ENCODE measurements at places on chromosomes 5 and 9. TPM values are rescaled to one million over a fixed set of nuclear protein-coding genes. Genes with fewer than 3 reads are reported as not detected.

DNA sequence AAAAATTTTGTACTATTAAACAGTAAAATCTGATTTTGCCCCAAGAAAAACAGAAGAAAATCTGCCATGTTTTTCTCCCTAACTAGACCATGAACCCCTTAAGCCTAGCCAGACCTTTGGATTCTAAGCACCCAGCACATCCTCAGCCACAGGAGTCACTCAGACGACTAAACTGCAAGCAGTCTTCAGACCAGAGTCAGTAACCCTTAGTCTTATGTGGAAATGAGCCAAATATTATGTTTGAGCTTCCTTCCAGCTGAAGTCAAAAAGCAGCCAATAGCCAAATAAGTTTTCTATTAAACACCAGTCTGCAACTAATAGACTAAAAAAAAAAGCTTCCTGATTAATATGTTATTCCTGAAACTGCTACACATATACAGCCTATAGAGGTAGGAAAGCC, 47.4 kb downstream of the GOLPH3 start:
- no peak for DNase-seq

FIBCD1 gene
- polyA plus RNA-seq, result not detected

GRCh38 chr9:124342776-124343485, 72.3 kb downstream of the PSMB7 start:
- DNase-seq, result peak; percentile 62

- no peak for DNase-seq
These were observed 998.9 kb upstream of the CDH6 start for GRCh38 chr5:30194595-30194994.

CSF1R gene
- 5.1 TPM for polyA plus RNA-seq

GRCh38 chr9:98667005-98667640, 41.6 kb downstream of the GABBR2 start:
- DNase-seq, result no peak

- no peak for DNase-seq
These were observed 415.4 kb upstream of the SEMA6A start for GRCh38 chr5:116989995-116990394.

GRCh38 chr5:143033535-143034250, 263.5 kb downstream of the ARHGAP26 start:
- no peak for DNase-seq

- no peak for DNase-seq
These were observed 11.4 kb upstream of the ADAMTS16 start for GRCh38 chr5:5128766-5129165.

GRCh38 chr5:171840066-171840465, 54.4 kb downstream of the SMIM23 start:
- no peak for DNase-seq

SELENOP gene
- 2,543 TPM for polyA plus RNA-seq

DNA sequence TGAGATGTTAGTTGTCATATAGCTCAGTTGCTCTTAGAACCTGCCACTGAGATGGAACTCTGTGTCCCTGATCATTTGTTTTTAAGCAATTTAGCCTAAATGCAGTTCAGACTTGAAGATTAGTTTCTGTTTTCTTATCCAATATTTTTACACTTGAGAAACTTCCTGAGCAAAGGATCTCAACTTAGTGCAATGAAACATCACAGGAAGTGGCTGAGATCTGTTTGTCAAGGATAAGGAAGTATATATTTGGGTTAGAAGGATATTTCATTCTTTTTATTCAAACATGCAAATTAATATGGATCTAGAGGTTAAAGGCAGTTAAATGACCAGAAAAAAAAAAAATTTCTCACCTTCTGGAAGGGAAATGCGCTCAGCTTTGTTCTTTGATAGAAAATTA, 19.7 kb upstream of the F2R start:
- DNase-seq, result no peak

GRCh38 chr5:168263121-168263520, 28.3 kb upstream of the WWC1 start:
- DNase-seq, result no peak

DNA sequence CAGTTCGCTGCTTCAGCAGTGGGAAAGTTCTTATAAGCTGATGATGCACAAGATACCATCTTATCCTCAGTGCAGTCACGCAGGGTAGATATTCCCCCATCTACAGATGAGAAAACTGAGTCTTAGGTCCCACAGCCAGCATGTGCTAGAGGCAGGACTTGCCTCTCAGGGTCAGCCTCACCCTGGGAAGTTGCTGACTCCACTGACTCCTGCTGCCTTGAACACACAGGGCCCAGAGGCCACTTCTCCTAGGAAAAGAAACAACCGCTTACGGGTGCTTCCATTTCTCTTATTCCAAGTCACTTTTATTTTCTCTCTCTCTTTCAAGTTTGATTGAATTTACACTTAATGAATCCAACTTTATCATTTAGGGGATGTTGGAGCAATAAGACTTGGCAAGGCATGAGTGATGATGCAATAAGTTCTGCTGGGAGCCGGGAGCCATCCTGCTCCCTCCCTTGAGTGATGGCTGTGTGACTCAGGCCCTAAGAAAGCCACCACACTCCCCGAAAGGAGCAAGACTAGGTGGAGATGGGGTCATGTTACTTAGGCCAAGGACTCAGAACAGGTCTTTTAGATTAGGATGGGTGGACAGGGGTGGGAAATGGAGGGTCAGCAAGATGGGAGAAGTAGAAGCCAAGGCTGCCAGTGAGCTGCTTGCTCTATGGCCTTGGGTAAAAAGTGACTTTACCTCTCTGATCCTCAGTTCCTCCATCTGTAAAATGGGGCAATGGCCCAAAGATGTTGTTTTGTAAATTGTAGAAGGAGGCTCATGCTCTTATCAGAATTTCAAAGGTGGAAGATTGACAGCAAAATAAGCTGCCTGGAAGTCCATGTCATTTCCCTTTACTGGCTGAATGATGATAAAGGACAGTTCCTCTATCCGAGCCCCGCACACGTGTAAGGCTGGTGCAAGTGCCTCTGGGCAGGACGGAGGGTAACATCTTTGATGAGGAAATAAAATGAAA, 67.4 kb upstream of the ZNF618 start:
- DNase-seq, result peak; percentile 32

DNA sequence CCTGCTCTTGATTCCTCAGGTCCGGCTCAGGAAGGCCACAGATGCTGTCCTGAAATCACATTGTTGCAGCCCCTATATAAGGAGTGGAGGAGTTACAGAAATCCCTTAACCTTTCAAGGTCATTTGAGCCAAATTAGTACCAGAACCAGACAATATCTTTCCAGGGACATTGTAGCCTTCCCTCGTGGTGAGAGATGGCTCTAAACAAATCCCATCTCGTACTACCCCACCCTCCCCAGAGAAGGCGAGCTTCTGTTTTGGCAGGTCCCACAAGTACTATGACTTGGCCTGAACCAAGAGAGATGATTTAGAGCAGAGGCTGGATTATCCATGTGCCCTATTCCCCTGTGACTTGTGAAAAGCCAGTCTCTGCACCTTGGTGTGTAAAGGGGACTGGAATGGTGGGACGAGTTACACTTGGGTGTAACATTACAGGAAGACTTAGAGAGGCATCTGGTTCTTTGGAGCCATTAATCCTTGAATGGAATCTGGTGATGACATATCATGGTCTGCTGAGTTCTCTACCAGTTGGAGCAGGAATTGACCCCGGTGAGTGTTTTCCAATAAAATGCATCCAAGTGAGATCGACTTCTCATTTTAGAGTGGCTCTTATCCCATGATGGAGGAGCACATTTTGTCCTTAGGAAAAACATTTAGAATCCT, at the start of gene FAM240B:
FAM240B (minus strand) TSS at position 51 of the 663 bp plus-strand sequence. CDS start 16,134 bp downstream, outside the sequence.
- no peak for DNase-seq

DNA sequence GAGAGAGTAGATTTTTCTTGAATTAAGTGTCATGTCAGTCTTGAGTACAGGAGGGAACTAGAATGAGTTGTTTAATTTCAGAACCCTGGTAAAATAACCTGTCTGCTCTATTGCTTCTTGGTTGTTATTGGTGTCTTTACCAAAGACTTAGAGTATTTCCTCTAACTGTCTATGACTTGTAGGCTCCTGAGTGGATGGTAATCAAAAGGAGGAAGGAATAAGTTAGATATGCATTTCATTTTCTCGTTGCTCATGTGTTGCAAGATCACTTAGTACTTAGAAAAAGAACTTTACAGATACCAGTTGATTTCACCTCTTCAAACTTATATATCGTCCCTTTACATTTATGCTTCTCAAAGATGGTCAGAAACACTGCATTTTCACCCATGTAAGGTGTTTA, 31.1 kb downstream of the UHRF2 start:
- DNase-seq, result no peak

RGS7BP gene
- polyA plus RNA-seq, result not detected

DNA sequence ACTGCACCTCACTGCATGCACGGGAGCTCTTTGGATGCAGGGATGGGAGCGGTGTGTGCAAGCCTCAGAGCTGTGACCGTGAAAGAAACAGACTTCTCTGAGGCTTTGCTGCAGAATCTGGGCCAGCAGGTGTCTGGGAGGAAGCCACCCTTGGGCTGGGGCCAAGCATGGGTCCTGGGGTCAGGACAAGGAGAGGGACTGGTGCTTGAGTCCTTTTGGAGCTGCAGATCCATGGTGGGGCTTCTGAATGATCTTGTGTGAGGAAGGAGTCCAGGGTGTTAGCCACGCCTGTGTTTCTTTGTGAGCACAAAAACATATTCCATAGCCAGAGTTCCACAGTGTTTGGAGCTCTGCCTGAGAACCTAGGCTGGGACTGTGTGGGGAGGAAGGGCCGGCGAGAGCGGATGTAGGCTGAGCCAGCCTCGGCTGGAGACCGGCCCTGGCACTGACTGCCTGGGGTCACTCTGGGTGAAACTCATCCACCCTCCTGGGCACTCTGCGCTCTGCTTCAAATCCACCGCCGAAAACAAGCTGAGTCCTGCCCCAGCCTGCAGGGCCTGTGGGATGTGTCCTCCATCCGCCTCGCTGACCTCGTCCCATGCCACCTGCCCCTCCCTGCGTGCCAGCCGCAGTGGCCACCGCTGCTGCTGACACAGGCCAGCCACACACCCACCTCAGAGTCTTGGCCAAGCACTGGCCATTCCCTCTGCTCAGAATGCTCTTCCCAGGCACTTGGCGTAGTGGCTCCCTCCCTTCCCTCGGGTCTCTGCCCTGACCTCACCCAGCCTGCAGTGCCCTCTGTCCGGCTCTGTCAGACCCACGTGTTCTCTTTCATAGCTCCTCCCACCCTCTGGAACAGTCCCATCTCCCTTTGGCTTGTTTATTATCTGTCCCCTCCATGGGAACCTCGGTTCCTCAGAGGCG, 26.7 kb downstream of the ERGIC1 start:
- DNase-seq, result no peak

- no peak for DNase-seq
These were observed 88.8 kb downstream of the FER start for GRCh38 chr5:108836492-108836891.

EPB41L4A gene
- polyA plus RNA-seq, result 9.5 TPM

DNA sequence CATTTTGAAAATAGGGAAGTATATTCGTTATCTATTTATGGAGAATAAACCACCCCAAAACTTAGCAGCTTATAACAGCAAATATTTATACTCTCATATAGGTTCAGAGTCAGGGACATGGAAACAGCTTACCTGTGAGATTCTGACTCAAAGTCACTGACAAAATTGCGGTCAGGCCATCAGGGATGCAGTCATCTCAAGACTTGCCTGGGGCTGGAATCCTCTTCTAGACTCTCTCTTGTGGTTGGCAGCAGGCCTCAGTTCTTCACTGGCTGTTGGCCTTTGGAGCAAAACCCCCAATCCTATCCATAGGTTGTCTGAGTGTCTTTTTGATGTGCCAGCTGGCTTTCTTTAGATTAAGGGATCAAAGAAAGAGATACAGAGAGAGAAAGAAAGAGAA, 275.6 kb downstream of the SEC61B start:
- no peak for DNase-seq

INSL4 gene
- 0.38 TPM for polyA plus RNA-seq

DNA sequence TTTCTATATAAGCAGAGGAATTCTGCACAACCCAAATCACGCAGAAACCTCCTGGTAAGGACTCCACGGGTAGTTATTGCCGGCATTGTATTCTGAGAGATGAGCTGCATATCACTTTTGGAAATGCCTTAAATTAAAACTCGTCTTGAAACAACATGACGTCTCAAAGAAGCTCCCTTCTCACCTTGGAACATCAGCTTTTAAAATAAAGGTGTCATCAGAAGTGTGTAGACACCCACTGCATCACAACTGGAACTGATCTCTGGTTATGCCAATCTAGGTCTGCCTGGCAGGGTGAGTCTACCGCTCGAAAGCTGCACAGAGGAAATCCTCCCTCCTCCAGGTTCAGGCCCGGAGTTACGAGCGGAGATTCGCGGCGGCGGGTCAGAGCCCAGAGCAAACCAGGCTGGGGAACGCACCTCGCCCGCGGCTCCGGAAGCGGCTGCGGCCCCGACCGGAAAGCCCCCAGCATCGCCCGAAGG, 974 bp upstream of the SLC12A2 start:
- DNase-seq, result no peak

HMCN2 gene
- polyA plus RNA-seq, result 2.7 TPM

DNA sequence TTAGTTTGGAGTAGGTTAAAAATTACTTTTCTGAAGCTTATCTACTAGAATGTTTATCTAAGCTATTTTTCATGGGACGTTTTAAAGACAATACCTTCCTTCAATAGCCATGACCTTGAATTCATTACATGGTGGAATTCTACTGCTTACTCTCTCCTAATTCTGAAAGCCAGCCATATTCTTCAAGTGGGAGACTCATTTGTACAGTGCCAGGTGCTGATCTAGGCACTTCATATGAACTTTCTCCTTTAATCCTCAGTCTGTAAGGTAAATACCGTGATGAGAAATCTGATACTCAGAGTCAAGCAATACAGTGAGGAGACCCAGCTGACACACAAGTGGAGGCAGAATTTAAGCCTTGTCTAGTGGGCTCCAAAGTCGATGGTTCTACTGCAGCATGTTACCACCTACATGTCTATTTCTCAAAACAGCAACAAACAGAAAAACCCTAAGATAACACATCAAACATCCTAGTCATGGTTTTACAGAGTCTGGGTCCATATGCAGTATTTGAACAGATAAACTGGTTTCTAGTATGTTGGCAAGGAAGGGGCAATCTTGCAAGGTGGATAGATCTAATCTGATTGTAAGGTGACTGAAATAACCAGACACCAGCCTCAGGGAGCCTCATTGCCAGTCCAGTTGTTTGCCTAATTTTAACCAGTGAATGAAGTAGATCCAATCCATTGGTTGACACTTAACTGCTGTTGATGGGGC, 243.7 kb downstream of the PIK3R1 start:
- no peak for DNase-seq

DNA sequence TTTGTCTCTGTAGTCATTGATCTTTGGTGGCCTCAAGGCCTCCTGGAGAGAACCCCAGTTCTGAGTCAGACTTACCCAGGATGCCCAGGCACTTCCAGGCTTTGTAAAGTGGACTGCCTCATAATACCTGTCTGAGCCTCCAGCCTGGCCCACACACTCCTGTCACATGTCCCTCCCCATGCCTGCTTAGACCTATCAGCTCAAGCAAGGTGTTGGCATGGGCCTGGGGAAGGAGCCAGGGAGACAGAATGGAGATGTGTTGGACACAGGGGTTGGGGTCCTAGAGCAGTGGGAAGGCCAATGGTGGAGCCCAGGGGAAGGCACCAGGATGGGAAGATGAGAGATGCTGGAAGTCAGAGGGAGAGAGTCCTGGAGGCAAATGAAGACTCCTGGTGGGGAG, 136.2 kb downstream of the CFAP90 start:
- DNase-seq, result no peak

MYORG gene
- polyA plus RNA-seq, result 23.4 TPM

SCGB3A2 gene
- polyA plus RNA-seq, result 70.6 TPM

- peak; percentile 66 for DNase-seq
These were observed 680 bp upstream of the RFK start for GRCh38 chr9:76394960-76395252.

PHF24 gene
- 0.11 TPM for polyA plus RNA-seq

GRCh38 chr9:131762356-131762932, 22.6 kb upstream of the RAPGEF1 start:
- DNase-seq, result peak; percentile 90

- DNase-seq, result peak; percentile 17
These were observed 34.7 kb upstream of the DMXL1 start for GRCh38 chr5:119036101-119036762.

- DNase-seq, result no peak
These were observed 453.5 kb downstream of the CAAP1 start for GRCh38 chr9:26439061-26439624.

Measured in hepatocyte (in vitro differentiated cells).